Activated naive CD8-positive, alpha-beta T cell treated with anti-CD3 and anti-CD28 coated beads, Interleukin-2, amount 10 ng/mL, durations not matched to agents 7 days and 5 days (primary cell): ENCODE measurements at places on chromosomes 16 and 17. TPM values are rescaled to one million over a fixed set of nuclear protein-coding genes. Genes with fewer than 3 reads are reported as not detected.

GRCh38 chr16:63703612-63704011 lies 1418.3 kb downstream of the CDH11 start:
- DNase-seq: no peak

GRCh38 chr17:72137161-72137560 lies 16.3 kb downstream of the SOX9 start:
- no peak for DNase-seq

DNA sequence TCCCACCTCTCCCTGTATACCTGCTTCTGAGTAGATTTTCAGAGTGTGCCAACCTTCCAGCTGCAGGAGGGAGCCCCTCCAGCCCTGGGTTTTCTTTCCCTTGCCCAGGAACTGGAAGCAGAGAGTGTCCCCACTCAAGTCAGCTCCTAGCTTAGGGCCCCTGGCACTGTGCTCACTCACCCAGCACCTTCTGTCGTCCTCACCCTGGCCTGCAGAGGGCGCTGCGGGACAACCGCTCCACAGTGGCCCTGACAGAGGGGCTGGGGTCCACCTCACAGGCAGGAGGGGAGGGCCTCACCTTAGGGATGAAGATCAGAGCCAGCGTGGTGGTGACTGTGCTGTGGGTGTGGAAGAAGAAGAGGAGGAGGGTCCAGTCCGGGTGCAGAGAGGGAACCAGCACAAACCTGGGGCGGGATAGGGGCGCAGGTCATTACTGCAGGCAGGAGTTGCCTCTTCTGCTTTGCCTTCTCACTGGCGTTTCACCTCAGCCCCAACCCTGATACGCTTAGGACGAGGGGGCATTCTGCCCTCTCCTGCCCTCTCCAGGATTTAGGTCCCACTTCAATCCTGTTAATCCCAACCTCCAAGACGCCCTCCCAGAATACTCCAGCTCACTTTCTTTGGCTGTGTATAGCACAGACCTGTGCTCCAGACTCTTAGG lies 10.0 kb downstream of the GPR179 start:
- DNase-seq: peak; percentile 78

DNA sequence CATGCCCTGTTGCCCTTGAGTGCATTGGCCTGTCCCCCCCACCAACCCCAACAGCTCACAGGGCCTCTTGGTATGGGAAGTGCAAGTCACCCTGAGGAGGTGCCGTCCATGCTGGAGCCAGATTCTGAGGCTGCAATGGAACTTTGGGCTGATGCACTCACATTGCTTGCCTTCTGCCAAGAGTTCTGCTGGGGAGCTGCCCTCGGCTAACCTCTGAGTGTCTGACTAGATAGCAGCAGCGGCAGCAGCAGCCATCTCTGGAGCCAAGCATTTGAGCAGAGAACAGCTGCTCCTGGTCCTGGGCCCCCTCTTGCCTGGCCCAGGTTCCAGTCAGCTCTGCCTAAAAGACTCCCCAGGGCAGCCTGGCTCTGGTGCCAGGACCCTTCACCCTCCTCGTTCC lies 61.5 kb downstream of the GNAO1 start:
- no peak for DNase-seq

GRCh38 chr17:46877466-46877865 lies 26.1 kb downstream of the WNT9B start:
- no peak for DNase-seq

DNA sequence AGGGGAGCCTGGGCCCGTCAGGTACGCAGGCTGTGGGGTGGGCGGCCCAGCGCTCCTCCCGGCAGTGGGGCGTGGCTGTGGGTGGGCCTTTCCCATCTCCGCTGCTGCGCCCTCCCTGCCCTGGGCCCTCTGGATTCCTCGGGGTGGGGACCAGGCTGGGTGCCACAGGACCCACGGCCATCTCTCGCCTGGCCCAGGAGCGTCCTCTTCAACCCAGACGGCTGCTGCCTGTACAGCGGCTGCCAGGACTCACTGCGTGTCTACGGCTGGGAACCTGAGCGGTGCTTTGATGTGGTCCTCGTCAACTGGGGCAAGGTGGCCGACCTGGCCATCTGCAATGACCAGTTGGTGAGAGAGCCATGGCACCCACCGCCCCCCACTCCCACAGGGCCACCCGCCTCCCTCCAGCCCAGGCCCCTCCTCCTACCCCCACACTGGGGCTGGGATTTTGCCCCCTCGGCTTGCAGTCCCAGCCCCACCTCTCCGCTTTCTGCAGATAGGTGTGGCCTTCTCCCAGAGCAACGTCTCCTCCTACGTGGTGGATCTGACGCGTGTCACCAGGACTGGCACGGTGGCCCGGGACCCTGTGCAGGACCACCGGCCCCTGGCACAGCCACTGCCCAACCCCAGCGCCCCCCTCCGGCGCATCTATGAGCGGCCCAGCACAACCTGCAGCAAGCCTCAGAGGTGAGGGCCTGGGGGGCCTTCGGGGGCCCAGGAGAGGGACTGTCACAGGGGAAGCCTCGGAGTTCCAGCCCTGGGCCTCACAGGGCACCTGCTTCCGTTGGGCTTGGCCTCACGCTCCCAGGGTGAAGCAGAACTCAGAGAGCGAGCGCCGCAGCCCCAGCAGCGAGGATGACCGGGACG lies 17.2 kb downstream of the KATNB1 start:
- DNase-seq: no peak

DNA sequence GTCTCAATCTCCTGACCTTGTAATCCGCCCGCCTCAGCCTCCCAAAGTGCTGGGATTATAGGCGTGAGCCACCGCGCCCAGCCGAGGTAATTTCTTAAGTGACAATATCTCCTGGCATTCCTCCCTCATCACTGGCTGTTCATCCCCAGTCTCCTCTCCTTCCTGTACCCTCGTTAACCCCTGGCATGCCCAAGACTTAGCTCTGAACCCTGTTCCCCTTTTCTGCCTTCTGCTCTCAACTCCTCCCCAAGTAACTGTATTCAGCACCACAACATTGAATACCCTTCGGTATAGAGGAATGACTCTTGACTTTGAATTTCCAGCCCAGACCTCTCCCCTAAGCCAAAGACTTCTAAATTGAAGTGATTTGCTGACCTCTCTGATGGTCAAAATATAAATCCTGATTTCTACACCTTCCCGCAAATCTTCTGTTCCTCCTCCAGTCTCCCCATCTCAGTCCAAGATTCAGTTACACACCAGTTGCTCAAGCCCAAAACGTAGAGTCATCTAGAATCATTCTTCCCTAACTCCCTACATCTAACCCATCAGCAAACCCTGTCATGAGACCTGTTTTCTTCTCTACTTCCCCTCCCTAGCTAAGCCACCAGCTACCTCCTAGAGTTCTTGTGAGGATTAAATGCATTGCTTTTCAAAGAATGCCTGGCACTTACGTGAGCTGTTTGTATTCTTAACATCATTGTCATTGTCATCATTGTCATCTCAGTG lies 14.8 kb downstream of the PMP22 start:
- no peak for DNase-seq

- DNase-seq: no peak
Observed at GRCh38 chr17:69117855-69118784, 23.6 kb downstream of the ABCA6 start.

GRCh38 chr17:27595208-27595607 lies 35.8 kb upstream of the LGALS9 start:
- no peak for DNase-seq

DNA sequence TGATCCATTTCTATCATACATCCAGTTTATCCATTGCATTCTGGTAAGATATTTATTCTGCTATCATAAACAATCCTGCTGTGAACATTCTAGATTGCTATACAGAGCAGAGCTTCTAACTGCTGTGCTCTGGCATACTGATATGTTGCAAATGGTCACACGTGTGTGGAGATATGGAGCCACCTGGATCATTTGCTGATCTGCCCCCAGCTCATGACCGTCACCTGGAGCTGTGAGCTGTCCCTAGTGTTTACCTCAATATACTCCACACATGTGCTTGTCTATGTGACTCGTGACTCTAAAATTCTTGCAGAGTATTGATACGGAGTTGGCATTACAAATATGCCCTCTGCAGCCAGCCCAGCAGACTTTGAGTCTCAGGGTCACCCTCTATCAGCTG lies 164.5 kb upstream of the ZFHX3 start:
- DNase-seq: no peak

DNA sequence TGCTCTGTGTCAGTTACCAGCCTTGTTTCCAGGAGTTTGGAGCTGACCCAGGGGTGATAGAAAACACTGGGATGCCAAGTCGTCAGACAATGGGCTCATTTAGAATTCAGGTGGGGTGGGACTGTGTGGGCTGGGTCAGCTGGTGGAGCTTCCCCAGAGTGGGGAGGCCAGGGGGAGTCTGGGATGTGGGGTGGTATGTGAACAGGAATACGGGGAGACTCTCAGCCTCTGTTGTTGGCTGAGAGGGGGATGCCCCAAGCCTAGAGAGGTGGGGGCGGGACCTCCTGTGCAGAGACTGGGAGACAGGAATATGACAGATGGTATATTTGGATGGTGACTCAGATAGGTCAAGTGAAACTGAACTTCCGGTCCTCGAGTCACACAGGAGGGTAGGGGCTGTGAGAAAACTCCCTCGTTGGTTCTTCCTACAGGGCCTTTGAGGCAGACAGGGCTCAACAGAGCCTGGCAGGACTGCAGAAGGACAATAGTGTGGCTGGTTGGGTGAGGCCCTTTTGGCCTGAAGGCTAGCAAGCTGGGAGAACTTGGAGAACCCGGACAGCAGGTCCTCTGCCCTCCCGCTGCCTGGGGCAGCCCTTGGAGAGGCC lies 23.7 kb downstream of the CDH1 start:
- no peak for DNase-seq

DNA sequence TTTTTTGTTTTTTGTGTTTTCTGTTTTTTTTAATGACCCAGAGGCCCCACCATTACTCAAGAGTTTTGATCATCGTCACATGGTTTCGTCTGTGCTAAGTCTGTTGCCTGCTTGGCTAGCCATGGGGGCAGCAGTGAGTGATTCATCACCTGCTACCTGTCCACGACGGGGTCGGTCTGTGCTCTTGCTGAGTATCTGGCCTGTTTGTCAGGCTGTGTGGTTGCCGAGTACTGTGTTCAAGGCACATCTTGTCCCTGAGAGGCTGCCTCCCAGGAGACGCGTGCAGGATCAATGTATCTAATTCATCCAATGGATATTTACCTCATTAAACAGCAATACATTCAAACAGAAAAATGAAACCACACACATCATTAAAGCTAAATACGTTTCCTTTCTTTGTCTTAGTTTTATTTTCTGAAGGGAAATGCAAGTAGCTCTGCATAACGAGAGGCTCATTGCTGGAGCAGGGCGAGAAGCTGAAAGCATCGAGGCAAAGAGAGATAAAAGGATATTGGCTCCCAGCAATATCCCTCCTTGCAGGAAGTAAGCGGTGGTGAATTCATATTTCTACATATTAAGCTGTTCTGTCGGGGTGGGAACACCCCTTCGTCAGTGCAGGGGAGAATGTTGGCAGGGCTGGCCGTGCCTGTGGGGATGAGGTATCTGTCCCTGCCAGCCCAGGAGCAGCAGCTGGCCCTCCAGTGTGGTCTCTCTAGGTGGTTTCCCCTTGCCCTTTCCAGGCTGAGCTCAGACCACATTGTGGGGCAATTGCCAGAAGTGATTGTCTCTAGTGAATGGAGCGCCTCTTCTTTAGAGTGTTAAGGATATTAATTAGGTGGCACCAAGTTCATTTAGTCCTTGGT lies 166.2 kb upstream of the ASIC2 start:
- no peak for DNase-seq

- DNase-seq: no peak
Observed at GRCh38 chr17:56142325-56142724, 10.9 kb upstream of the ANKFN1 start.

DNA sequence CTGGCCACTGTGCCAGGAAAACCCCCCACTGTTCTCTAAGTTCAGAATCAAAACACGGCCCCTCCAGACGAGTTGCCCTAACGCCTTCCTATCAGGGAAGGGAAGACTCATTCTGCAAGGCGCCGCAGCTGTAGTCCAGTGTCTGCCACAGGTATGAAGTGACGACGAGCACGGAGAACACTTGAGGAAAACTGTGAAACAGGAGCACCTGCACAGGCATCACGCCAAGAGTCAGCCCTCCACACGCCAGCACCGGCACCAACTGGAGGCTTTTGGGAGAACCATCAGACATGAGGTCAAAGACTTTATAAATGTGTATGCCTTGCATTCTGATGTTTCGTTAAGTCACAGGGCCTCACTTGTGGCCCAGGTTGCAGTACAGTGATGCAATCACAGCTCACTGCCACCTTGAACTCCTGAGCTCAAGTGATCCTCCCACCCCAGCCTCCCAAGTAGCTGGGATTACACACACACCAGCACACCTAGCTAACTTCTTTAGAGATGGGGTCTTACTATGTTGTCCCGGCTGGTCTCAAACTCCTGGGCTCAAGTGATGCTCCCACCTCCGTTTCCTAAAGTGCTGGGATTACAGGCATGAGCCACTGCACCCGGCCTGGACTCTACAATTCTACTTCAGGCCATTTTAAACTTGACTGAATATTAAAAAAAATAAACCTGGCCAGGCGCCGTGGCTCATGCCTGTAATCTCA lies 22.9 kb downstream of the KLHDC4 start:
- DNase-seq: no peak

GRCh38 chr17:66855204-66855603 lies 20.3 kb downstream of the CACNG5 start:
- DNase-seq: no peak

GRCh38 chr17:58200024-58200633 lies 7.6 kb downstream of the EPX start:
- DNase-seq: peak; percentile 67

The GFAP gene
- total RNA-seq: not detected

The CEMP1 gene
- total RNA-seq: 0.80 TPM

The SLC13A2 gene
- total RNA-seq: not detected

The NOXO1 gene
- total RNA-seq: 1.8 TPM

The CETP gene
- total RNA-seq: not detected
